Activated CD8-positive, alpha-beta memory T cell treated with anti-CD3 and anti-CD28 coated beads, Interleukin-2, amount 50 U/mL, for 48 hours (primary cell): ENCODE measurements at places on chromosomes 7 and 10.

DNA sequence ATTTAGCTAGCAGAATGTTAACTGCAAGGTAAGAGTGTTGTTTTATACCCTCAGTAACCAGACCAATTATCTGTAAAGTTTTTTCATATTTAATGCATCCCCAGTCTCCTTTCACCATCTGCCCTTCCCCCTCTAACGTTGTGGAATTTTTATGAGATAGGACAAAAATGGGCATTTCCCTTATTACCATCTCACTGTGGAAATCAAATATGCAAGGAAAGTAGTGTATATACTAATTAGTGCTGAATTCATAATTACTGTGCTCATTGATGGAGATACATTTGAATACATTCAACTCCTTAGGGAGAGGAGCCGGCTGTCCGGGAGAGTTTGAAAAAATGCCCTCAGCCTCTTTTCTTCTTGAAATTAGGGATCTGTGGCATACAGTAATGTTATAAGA, 423.4 kb upstream of the MGMT start:
- DNase-seq, result no peak

DNA sequence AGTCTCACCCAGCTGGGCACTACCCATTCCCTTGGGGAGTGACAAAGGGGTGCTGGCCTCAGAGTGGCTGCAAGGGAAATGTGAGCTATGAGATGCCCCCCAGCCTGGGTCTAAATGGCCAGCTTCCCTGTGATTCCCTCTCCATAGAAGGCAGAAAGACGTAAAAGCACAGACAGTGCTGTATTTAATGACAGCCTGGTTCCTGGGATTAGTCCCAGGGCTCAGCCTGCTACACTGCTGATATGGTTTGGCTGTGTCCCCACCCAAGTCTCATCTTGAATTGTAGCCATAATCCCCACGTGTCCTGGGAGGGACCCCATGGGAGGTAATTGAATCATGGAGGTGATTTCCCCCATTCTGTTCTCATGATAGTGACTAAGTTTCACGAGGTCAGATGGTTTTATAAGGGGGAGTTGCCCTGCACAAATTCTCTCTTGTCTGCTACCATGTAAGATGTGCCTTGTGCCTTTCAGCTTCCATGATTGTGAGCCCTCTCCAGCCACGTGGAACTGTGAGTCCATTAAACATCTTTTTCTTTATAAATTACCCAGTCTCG, 23.9 kb upstream of the CALN1 start:
- no peak for DNase-seq

GRCh38 chr7:45217358-45217757, 59.8 kb downstream of the RAMP3 start:
- no peak for DNase-seq

DNA sequence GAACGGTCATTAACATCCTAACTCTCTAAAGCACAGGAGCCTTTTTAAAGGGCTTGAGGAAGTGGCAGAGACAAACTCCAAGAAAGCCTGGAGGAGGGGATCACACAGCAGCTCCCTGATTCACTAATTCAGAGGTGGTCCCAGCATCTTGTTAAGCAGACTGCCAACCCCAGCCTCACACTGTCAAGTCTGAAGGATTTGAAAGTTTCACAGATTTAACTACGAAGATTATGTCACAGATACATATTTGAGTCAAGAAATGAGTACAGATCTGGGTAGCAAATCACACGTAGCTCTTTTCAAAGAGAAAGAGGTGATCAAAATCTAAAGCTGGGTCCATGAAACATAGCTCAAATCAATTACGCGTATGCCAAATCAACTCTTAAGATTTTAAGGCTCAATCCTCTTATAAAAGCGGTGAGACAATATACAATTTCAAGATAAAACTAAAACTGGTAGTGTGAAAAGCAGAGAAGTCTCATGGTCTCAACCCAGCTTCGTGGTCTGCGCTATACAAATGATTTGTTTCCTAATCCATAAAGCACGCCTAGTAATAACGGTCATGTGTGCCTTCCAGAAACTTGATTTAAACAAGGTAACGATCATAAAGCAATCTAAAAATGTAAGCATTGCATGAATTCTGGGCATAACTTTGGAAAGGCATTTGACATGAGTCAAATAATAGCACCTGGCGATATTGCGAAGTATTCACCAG, 229.9 kb upstream of the MKLN1 start:
- DNase-seq, result no peak

DNA sequence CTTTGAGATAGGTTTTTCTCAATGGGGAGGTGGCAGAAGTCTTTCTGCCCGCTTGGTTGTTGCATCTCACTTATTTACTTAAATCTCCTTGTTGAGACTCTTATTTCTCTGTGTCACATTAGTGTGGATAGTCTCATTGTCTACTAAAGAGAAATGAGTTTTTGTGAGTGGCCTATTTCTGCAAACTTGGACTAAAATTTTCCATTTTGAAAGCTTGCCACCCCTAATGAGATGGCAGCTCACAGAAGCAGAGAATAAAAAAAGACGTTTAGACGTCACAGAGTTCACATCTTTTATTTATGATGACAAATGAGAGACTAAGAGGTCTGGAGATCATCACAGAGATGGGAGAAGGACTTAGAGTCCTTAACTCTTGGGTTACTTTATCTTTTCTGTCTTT, 262.7 kb upstream of the PHYHIPL start:
- DNase-seq, result no peak

GRCh38 chr7:122881324-122881723, 4.9 kb downstream of the CADPS2 start:
- no peak for DNase-seq

DNA sequence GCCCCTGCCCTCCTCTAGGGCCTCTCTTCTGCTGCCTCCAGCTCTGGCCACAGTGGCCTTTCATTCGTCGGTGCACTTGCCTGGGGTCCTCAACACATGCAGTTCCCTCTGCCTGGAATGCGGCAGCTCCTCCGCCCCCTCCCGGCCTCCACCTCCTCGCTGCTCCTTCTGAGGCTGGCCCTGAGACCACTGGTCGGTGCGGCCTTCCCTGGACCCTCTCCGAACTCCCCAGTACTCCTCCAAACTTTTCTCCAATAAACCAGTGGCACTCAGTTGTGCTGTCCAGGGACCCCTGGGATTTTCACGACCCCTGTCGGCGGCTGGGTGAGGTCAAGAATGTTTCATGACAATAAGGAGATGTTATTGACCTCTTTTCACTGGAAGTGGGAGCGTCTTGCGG, 53.5 kb downstream of the BMS1 start:
- DNase-seq, result no peak

DNA sequence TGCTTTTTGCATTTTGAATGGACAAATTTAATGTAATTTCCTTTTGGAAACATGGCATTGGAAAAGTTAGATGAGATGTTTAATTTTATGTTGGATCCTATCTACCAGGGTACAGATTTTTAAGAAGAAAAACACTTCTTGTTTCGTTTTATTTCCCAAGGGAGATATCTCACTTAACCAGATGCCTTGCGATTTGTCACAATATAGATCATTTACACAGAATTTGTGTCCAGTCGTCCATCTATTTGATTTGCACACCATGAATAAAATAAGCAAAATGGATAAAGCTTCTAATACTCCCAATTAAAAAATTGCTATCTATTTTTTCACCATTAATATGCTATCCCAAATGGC, 25.7 kb downstream of the HDAC9 start:
- no peak for DNase-seq

DNA sequence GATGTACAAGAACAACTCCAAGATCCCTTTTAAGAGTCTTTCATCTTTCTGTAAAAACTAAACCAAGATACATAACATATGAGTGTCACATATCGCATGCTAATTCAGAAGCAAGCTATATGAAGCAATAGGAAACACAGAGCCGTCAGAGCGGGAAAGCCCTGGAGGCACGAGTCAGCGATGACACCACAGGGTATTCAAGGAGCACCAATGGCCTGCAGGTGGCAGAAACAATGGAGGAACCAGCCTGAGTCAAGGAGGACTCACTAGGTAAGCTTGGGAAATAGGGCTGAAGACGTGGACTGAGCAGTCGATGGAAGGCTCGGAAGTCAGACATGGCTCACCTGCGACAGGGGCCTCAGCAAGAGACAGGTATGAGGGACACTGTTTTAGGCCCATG, 214.4 kb downstream of the FAM107B start:
- DNase-seq, result peak; percentile 80

- DNase-seq, result no peak
Measured at GRCh38 chr7:16564023-16564380, 37.4 kb downstream of the LRRC72 start.

DNA sequence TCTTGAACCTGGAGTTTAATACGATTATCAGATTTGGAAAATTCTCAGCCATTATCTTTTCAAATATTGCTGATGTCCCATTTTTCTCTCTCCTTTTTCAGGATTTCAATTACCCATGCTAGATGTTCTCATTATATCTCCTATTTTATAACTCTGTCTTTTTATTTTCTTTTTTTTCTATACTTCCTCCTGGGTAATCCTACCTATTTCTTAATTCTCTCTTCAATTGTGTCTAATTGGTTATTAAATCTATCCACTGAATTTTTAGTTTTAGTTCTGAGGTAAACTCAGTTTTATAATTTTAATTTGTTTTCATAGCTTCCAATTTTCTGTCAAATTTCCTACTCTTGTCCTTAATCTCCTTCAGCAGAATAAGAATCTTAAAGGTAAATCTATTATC, 15.6 kb downstream of the STEAP1 start:
- DNase-seq, result no peak

DNA sequence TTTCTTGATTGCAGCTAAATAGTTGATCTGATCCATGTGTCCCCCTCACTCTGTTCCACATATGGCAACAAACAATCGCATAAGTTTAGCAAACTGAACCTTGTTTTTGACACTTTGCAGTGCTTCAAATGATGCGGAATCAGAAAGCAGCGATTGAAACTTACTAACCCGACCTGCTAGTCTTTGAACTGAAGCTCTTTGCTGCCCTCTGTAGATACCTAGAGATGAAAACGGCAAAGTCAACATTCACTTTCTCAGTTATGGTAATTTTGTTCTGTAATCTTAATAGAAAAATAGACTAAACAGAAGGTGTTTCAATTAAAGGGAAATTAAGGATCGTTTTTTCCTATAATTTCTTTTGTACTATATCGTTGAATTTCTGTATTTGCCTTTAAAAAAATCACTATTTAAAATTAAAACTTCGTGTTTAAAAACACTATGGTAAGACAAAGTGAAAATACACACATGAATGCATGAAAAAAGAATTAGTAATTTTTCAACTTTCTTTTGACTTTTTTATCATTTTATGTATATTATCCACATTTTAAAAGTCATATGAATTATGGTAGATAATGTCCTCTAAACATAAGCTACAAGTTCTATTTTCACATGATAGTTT, 276.5 kb downstream of the MAGI2 start:
- DNase-seq, result no peak
